ENCODE measurements at places on chromosomes 11 and 22.

GRCh38 chr11:35525501-35526175, at the start of gene PAMR1:
TSS of gene PAMR1 (minus strand) at chr11:35525616. CDS start at chr11:35525585, 31 bp downstream.
- DNase-seq = no peak

DNA sequence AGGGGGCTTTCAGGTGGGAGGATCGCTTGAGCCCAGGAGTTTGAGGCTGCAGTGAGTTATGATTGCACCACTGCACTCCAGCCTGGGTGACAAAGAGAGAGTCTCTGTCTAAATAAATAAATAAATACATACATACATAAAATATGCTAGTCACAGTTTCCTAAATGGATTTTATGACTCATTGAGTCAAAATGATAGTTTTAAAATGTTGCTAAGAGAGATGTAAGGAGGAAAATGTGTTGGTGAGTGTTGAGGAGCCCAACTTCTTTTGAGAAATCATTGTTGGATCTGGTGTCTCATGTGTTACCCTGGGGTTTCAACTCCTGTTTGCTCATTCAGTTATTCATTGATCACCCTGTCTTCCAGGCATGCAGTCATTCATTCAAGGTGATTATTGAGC, 21.0 kb downstream of the PARVB start:
- no peak for DNase-seq

- DNase-seq = no peak
Measured at GRCh38 chr22:22694106-22694505, 49.7 kb downstream of the GGTLC2 start.

DNA sequence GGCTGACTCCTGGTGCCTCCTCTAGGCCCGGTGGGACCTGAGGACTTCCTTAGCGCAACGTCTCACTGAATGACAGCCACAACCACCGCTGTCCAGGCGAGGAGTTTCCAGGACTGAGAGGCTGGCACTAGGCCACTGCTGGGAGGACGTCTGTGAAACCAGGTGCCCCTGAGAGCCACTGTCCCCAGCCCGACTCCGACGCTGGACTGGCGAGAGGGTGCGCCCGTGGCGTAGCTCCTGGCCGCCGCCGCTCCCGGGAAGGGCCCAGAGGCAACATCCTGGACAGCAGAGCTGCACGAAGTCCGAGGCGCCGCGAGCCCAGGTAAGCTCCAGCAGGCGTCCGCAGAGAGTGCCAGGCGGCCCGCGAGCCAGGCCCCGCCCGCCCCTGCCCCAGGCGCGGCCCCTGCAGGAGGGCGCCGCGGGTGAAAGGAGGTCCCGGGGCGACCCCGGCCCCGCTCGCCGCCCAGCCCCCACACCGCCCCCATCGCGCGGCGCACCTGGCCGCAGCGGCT, 525 bp downstream of the DGCR2 start:
- no peak for DNase-seq

- DNase-seq = no peak
Measured at GRCh38 chr11:30172883-30173311, 57.9 kb upstream of the FSHB start.

DNA sequence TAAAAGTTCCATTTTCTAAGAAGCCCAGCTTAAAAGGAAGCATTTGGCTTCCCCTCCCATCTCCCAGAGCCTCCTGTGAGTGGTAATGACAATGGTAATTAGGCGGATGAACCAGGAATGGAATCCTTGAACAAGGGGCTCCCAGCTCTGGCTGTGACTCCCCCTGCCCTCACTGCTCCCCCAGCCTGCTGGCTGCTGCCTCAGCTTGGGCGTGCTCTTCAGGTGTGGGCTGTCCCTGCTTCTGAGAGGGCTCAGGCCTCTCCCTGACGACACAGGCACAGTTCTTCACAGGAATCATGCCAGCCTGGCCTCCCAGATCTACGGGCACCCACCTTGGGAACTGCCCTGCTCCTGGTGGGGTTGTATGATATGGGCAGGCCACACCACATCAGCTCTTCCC, 81.7 kb upstream of the NARS2 start:
- no peak for DNase-seq

DNA sequence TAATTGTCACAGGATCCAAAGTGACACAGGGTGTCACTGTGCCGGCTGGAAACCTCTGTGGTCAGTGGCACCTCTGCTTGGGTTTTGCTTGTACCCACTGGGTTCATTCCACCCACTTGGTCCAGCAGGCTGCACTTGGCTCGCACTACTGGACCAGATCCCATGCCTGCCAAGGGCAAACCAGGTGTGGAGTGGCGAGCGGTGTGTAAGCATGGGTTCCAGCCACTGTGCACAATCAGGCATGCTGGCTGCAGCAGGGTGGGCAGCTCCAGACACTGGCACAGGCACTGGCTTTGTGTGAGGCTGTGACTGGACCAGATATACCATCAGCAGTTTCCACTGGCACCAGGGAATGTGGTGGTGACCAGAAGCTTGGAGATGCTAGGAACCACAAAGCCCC, 261.4 kb downstream of the KCNA4 start:
- no peak for DNase-seq

- DNase-seq = no peak
Measured at GRCh38 chr22:40552070-40552469, 84.4 kb downstream of the MRTFA start.

- DNase-seq = no peak
Measured at GRCh38 chr11:70298243-70298915, 27.9 kb downstream of the PPFIA1 start.

- DNase-seq = no peak
Measured at GRCh38 chr11:77467233-77467632, 6.7 kb downstream of the PAK1 start.

DNA sequence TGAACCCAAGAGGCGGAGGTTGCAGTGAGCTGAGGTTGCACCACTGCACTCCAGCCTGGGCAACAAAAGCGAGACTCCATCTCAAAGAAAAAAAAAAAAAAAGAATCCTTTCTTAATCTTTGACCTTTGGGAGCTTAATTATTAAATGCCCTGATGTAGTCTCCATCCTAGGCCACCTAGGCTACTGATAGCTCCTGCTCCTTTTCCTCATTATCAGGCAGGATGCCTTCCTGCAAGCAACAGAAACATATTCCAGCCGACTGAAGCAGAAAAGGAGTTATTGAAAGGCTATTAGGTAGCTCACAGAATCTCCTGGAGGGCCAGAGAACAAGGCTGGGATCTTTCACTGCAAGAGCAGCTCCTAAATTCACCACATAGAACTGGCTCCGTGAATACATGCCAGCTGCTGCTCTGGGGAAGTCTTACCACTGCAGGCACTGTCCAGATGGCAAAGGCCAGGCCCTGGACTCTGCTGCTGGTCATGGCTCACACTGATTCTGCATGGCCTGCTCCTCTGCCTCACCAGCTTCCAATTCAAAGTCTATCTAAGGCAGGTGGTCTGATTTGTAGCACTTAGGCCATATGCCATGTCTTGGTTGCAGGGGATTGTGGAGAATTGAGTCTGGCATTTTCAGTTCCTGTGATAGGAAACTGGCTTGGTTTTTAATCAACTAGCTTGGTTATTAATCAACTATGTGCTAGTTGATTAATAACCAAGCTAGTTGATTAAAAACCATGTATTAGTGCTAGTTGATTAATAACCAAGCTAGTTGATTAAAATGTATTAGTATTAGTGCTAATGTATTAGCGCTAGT, 26.0 kb upstream of the POLD3 start:
- no peak for DNase-seq

GRCh38 chr11:71197096-71197495, 55.3 kb downstream of the SHANK2 start:
- DNase-seq = no peak

DNA sequence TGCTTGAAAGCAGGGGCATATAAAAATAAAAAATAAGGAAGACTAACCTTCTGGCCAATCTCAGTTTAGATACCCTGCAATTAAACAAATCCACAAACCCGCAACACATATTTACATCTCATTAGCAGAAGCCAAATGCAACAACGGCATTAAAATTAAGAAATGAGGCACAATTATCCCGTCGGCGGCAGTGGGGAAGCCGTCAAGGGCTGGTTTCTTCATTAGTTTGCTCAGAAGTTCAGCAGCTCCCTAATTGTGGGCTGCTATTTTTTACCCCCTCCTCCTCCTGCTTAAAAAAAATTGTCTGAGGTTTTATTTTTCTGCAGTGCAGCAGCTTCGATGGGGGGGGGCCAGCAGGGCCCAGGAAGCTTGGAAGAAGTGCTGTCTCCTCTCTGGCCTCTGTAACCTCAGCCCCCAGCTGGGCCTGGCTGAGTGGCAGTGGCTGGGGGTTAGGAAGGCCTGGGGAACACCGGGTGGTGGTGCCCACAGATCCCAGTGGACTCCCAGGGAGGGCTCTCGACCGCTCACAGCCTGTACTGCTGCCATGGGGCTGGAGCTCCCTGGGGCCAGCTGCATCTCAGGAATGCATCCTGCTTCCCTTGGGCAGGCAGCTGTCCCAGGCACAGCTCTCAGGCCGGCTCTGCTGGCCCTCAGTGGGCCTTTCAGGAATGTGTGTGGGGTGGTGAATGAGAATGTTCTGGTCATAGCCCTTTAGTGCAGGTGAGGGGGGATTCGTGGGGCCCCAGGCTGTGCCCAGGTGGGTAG, 148.7 kb upstream of the B3GAT1 start:
- no peak for DNase-seq

DNA sequence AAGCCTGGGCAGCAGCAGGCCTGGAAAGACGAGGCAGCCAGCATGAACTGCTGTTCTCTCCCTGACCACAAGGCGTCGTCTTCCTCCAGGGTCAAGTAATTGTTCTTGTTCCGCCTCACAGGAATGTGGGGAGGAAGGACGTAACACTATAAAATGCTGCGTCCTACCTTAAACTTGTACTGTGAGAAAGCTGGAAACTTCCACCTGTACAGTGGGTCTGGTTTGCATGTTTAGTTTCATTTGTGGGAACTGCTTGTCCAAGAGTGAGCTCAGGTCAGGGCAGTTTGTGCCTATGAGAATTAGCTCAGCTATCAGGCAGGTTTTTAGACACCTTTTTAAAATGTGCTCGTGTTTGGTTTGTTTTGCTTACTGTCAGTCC, 55.2 kb downstream of the PANX1 start:
- DNase-seq = no peak

- no peak for DNase-seq
Measured at GRCh38 chr11:99773646-99774045, 752.9 kb downstream of the CNTN5 start.

Measured in thoracic aorta (tissue), 2 donors.